Activated T-helper 1 cell treated with Interleukin-2 at 50 U/mL for 16 hours (primary cell): ENCODE measurements at places on chromosomes 3 and 15.

GRCh38 chr3:72288955-72289691, 504.2 kb upstream of the PROK2 start:
- no peak for DNase-seq

- DNase-seq = no peak
Measured at GRCh38 chr3:15783361-15783969, 14.3 kb downstream of the ANKRD28 start.

DNA sequence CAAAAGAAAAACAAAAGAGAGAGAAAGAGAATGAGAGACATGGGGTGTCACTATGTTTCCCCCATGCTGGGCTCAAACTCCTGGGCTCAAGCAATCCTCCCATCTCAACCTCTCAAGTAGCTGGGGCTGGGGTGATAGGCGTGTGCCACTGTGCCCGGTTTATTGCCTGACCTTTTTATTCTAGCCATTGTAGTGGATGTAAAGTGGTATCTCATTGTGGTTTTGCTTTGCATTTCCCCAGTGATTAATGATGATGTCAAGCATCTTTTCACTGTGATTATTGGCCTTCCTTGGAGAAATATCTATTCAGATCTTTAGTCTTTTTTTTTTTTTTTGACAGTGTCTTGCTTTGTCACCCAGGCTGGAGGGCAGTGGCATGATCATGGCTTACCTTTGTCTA, 37.7 kb upstream of the GK5 start:
- DNase-seq = no peak

DNA sequence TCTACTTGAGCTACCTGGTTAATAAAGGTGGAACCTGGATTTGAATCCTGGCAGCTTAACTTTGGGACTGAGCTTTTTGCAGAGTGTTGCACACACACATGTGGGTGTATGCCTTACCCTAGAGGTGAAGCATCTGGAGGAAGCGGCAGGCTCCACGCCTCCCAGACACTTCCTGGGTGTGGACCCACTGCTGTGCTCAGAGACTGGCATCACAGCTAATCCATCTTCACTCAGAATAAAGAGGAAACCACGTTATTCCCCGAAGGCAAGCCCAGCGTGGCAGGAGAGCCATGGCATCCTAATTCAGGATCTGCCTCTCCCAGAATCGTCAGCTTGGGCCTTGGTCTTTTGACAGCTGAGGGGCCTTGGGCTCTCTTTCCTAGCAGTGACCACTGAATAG, 25.5 kb downstream of the CCDC13 start:
- peak; percentile 28 for DNase-seq

DNA sequence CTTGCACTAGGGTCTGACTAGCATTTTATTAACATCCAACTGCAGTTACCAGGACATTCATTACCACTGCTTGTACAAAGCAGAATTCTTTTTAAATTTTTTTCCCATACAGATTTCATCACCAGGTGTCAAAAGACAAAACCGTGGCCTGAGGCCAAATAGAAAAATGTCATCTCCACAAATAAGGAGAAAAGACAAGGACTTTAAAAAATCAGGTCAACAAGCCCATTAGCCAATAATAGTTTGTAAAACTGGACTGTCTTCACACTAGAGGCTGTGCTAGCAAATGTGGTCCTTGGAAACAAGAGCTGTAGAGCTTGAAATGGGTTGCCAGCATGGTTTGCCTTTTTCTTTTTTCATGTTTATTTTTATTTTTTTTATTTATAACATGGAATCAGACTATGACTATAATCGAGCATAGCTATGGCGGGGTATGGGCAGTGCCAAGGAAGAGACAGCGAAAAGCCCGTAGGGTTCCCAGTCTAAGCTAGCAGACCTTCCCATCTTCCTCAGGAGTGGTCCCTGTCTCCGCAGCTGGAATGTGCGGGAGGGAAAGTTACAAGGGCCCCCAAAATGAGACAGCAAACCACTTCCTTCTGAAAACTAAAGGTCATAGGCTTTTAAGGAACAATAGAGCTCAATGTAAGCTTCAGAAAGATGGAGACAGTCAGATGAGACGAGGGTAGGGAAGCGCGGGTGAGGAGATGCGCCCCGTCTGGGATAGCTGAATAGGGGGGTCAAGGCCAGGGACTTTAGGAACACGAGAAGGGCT, 1.5 kb downstream of the PTPN9 start:
- no peak for DNase-seq

DNA sequence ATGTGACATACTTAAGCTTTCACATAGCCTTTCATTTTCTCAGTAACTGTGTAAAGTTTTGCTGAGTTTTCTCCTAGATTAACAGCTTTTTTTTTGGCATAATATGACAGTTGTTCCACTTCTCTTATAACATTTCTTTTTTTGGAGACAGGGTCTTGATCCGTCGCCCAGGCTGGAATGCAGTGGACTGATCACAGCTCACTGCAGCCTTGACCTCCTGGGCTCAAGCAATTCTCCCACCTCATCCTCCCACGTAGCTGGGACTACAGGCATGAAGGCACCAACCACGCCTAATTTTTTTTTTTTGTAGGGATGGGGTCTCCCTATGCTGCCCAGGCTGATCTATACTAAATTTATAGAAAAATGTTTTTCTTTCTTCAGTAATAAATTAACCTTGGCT, 30.1 kb downstream of the DLG1 start:
- DNase-seq = no peak

DNA sequence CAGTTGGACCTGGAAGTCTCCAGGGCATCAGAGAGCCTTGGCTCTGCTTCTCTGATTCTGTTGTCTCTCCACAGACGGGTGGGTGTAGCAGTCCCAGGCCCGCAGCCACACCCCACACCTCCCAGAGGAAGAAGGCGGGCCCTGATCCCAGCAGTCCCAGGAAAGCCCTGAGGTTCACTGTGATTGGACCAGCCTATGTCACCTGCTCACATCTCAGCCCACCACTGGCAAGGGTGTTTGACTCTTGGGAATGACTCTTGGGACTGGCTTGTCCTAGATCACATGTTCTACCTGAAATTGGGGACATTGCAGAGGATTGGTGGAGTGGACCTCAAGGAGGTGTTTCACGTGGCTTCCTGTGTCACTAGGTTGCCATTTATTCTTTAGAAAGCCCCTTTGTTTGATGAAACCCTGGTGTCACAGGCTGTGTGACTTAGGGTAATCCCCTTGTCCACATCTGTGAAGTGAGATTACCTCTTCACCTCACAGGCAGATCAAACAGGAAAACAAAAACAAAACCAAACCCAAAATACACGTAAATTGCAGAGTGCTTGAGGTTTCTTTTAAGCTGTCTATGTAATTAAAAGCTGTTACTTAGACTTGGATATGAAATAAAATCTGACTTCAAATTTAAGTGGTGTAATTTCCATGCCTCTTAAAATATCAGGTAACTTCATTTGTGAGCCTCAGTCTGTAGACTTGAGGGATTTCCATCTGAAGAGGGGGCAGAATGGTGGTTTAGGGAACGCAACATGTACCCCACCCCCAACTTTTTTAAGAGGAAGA, 26.7 kb downstream of the FLNB start:
- DNase-seq = no peak

DNA sequence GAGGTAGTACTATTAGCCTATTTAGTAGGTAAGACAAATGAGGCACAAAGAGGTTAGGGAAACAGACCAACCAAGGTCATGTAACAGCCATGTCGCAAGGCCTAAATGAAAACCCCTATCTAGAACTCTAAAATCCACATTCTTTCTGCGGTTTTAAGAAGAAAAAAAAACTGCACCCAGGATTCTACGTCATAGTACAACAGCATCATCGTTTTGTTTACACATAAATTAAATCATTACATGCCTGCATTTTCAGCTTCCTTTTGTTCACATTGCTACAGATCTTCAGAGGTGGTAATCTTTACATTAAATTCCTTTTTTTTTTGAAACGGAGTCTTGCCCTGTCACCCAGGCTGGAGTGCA, 548 bp upstream of the PSMD6 start:
- DNase-seq = no peak

DNA sequence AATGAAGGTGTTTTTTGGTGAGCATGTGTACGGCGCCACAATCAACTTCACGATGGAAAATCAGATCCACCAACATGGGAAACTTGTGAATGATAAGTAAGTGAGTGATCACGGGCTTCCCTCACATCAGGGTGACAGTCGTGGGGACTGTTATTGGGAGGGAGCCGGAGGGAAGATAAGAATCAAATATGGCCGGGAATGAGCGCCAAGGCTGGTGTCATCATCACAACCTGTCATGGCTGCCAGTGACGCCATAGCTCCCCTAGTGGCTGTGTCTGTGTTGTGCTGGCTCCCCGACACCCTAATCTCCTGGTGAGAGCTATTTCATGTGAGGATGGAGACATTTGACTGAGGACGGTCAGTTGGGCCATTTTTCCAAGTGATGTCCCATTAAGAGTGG, 168.5 kb downstream of the SV2B start:
- DNase-seq = no peak

DNA sequence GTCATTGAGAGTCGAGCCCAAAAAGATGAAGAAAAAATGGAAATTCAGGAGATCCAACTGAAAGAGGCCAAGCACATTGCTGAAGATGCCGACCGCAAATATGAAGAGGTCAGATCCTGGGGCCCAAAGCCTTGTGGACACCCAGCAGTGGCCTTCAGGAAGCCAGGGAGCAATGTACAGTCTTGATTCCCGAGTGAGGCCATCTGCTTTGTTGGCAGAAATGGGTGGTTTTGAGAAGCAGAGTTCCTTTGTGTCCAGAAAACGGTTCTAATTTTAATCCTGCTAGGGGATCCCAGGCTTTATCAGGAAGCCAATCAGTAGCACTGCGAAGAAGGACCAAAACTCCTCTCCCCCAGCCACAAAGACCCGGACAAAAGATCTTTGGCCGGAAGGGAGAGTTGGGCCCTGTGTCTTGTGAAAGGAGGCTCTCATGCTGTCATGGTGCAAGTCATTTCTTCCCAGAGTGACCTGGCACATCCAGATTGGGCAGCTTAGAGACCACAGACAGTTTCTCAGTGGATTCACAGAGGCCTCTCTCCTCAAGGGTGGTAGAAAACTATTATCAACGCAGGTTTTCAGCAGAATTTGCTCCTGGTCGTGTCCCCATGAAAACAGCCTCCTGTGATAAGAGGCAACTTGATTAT, 17.1 kb downstream of the TPM1 start:
- no peak for DNase-seq

DNA sequence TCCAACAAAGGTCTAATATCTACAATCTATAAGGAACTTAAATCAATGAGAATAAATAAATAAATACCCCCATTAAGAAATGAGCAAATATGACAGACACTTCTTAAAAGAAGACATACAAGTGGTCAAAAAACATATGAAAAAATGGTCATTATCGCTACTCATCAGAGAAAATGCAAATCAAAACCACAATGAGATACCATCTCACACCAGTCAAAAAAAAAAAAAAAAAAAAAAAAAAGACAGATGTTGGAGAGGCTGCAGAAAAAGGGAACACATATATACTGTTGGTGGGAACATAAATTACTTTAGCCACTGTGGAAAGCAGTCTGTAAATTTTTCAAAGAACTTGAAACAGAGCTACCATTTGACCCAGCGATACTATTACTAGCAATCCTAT, 31.6 kb upstream of the OR5H6 start:
- no peak for DNase-seq

- no peak for DNase-seq
Measured at GRCh38 chr15:70374096-70374495, 276.4 kb upstream of the TLE3 start.

- DNase-seq = no peak
Measured at GRCh38 chr15:98562331-98562937, 85.9 kb upstream of the IGF1R start.

DNA sequence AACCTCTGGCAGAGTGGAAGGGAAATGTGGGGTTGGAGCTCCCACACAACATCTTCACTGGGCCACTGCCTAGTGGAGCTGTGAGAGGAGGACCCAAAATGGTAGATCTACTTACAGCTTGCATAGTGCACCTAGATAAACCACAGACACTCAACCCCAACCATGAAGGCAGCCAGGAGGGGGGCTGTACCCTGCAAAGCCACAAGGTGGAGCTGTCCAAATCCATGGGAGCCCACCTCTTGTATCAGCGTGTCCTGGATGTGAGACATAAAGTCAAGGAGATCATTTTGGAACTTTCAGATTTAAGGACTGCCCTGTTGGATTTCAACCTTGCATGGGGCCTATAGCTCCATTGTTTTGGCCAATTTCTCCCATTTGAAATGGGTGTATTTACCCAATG, 20.9 kb downstream of the TP63 start:
- DNase-seq = no peak

DNA sequence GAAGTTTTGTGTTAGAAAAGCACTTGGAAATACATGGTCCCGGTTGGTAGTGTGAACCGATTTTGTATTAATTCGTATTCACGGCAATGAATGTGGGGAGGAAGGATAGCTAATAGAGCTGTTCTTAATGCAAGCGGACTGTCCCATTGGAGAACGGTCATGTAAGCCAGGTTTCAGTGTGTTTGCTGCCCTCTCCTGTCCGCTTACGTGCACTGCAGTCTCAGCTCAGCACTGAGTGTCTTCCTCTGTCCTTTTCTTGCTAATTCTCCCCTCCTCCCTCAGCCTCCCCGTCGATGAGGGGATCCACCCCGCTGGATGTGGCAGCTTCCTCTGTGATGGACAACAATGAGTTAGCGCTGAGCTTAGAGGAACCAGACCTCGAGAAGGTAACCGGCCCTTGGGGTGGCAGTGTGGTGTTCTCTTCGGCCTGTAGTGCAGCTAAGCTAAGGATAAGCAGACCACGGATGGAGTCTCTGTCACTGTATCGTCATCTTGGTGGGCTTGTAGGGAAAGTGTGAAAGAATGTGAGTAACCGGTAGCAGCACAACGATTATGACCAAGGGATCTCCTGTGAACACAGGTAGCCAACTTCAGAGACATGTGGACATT, 267.5 kb upstream of the CHRM5 start:
- peak; percentile 20 for DNase-seq

DNA sequence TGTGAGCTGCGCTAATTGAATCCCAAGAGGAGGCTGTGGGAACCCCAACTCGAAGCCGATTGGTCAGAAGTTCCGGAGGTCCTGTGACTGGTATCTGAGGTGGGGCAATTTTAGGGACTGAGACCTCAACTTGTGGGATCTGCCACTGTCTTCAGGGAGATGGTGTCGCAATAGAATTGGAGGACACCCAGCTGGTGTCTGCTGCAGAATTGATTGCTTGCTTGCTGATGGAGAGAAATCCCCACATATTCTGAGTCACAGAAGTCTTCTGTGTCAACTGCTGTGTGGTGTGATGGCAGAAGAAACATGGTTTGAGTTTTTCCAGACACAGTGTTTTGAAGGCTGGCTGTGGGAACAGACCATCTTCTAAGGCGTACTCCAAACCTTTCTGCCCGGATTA, 99.7 kb upstream of the PLXNA1 start:
- no peak for DNase-seq

- DNase-seq = no peak
Measured at GRCh38 chr3:140443073-140443472, 234.8 kb upstream of the TRIM42 start.

GRCh38 chr15:75065851-75066509, 42.6 kb downstream of the PPCDC start:
- DNase-seq = no peak

- DNase-seq = no peak
Measured at GRCh38 chr3:104281713-104282112, 1085.0 kb upstream of the ALCAM start.

GRCh38 chr15:63221346-63221745, 31.9 kb downstream of the RAB8B start:
- no peak for DNase-seq

GRCh38 chr3:166877971-166878370, 502.1 kb downstream of the ZBBX start:
- DNase-seq = no peak

GRCh38 chr3:129295286-129295685, 16.6 kb downstream of the HMCES start:
- DNase-seq = no peak

- DNase-seq = no peak
Measured at GRCh38 chr3:3800080-3800455, 837 bp downstream of the LRRN1 start.
